ENCODE measurements at places on chromosomes 2 and 18. TPM values are rescaled to one million over a fixed set of nuclear protein-coding genes. Genes with fewer than 3 reads are reported as not detected.

Gene RBM43
- 4.7 TPM for total RNA-seq

GRCh38 chr2:161077367-161078210 is 82.6 kb upstream of the TANK start:
- DNase-seq: no peak

Gene NMUR1
- not detected for total RNA-seq

Gene GALNT5
- total RNA-seq: 1.2 TPM

Gene C2orf66
- 0.38 TPM for total RNA-seq

All from progenitor cell of endocrine pancreas (in vitro differentiated cells).